NCI-H1694 treated with DMSO at 0.1 percent for 48 hours (cell line): ENCODE measurements at places on chromosomes 3 and 15.

DNA sequence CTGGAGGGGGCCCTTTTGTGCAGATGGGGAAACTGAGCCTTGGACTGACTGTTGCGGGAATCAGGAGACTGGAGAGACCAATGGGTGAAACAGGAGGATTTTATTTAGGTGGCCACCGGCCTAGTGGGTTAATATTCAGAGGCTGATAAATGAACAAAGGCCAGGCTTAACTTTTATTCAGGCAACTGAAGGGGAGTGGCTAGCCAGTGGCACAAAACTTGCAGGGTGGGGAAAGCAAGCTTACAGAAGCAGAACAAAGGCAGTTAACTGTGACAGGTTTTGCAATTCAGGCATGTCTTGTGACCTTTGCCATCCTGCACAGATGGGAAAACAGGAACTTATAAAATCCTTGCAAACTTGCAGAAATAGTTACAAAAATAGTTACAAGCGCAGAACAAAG lies 24.9 kb upstream of the ACAD9 start:
- DNase-seq = no peak

DNA sequence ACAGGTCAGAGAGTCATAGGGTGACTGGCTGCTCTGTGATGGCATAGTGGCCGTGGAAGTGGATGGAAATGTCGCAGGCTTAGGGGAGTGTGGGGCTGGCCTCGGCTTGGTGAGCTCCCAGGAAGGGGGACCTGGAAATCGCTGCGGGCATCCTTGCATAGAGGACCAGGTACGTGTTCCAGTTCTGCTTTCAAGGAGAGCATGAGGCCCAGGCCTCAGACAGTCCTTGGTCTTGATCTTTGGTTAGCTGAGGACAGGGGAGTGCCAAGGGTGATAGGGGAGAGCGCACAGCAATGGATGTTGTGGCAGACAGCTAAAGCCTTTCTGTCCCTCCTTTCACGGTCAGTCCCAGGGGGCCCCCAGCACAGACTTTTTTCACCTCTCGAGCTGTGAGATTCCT lies 110.5 kb downstream of the SNRPN start:
- DNase-seq = no peak

GRCh38 chr15:80844011-80844732 lies 65.0 kb downstream of the CEMIP start:
- DNase-seq = no peak

DNA sequence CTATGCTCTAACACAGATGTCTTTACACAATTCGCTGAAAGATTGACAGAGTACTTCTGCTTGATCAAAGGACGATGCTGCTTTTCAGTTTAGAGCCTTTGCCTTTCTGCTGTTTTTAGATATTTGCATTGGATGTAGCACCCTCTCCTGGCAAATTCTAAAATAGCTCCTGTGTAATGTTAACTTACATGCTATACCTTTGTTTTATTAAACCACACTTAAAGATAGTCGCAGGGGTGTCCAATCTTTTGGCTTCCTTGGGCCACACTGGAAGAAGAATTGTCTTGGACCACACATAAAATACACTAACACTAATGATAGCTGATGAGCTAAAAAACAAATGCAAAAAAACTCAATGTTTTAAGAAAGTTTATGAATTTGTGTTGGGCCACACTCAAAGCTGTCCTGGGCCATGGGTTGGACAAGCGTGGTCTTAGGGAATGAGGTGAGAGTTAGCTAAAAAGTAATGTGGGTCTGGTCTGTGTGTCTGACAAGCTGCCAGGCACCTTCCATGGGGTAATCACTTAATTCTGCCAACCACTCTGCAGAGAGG lies 62.9 kb downstream of the ATG7 start:
- DNase-seq = peak; percentile 27

DNA sequence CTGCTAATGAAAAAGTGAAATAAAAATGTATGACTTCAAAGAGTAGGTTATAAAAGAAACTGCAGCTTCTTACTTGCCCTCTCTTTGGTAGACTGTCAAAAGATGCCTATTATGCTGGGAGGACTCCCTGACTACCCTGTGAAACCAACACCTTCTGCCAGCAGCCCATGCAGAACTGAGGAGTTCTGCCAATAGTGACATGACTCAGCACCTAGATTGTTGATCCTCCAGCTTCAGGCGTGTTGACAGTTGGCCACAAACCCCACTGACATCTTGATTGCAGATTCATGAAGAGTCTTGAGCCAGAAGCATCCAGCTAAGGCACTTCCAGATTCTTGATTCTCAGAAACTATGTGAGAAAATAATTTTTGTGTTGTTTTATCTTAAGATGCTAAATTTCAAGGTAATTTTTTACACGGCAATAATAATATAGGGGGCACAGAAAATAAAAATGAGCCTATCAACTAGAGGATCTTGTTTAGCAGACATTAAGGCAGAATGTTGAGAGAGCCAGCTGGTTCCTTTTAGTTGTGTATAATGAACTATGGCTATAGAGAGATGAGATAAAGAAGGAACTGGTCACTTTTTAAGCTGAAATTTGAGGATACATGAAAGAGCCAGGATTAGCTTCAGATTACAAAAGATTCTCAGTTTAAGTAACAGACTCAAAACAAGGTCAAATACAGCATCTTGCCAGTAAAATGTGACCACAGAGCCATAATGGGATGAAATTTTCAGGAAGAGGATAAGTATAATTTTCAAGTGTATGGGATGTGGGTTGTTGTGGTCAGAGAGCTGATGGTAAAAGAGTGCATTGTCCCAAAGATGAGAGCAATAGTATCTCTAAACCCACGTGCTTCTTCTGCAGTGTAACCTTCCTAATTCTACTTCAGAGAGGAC lies 588.7 kb upstream of the CBLB start:
- peak; percentile 79 for DNase-seq

DNA sequence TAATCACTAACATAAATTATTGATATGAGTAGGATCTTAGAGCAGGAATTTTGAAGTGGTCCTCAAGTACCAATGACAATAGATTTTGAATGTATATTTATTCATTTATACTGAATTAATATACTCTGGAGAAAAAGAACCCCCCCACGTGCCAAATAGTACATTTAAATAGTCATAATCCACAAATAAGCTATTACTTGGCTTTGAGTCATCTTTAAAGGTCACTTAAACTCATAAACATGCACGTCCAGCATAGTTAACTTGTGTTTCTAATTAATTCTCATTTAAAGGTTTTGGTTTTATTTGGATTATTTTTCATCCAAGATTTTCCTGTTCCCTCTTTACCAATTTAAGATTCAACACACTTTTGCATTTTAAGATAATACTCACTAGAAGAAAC lies 35.1 kb downstream of the FGF7 start:
- DNase-seq = no peak

DNA sequence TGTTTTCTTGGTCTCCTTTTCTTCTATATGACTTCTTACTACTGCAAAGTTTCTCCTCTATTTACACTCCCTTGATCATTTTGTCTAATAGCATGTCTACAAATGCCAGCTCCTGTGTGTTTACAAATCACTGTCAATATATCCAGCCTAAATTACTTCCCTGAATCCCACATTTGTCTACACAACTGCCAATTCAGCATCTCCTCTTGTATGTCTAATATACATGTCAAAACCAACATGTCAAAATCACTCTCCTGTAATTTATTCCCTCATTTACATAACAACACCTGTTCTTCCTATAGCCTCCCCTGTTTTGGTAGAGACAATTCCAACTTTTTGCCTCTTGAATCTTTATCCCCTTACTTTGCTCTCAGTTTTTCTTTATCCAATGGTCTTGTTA lies 359.3 kb downstream of the PLOD2 start:
- no peak for DNase-seq

GRCh38 chr3:100088735-100089368 lies 25.4 kb downstream of the FILIP1L start:
- DNase-seq = no peak

DNA sequence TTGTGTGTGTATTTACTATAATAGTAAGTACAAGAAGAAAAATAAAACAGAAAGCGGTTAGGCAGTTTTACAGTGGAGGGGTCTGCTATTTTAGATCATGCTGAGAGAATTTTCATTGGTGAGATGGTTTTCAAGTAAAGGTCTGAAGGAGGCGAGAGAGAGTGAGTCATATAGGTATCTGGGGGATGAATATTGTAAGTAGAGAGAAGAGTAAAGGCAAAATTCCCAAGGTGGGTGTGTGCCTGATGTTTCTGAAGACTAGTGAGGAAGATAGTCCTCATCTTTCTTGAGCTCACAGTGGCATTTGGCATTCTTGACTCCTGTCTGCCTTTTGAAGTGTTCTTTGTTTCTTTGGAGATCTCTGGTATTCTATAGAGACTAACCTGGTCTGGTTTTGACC lies 38.6 kb downstream of the CRYBG3 start:
- DNase-seq = no peak

- no peak for DNase-seq
Observed at GRCh38 chr15:75616766-75617165, 8.8 kb downstream of the SNUPN start.

DNA sequence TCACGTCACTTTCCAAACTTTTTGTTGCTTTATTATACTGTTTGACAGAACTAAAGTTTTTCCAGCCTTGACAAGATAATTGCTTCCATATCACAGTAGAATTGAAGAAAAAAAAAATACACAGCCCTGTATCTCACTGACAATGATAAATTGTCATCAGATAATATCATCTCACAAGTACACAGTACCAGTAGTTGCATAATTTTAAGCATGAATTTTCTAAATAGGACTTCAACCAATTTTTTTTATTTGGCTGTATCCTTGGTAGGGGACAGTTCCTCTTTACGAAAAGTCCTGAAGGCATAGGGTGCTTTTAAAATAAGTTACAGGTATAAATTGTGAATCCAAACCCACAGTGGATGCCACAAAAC lies 230.7 kb downstream of the ATP8B4 start:
- DNase-seq = no peak

- peak; percentile 22 for DNase-seq
Observed at GRCh38 chr3:128170866-128171516, 17.7 kb downstream of the EEFSEC start.

DNA sequence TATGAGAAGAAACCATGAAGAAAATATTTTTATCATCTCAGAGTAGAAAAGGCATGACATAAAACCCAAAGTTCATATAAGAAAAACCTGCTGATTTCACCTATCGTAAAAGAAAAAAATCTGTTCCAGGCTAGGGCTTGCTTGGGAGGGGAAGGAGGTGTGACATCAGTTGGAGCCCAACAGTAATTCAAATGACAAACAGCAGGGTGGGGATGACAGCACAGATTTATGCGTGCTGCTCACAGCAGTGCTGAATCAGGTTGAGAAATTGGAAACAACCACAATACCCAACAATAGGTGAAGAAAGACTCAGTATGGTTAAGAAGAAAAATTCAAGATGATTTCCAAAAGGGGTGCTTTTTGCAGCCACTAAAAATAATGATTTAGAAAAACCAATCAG lies 172.4 kb downstream of the PDE8A start:
- no peak for DNase-seq

DNA sequence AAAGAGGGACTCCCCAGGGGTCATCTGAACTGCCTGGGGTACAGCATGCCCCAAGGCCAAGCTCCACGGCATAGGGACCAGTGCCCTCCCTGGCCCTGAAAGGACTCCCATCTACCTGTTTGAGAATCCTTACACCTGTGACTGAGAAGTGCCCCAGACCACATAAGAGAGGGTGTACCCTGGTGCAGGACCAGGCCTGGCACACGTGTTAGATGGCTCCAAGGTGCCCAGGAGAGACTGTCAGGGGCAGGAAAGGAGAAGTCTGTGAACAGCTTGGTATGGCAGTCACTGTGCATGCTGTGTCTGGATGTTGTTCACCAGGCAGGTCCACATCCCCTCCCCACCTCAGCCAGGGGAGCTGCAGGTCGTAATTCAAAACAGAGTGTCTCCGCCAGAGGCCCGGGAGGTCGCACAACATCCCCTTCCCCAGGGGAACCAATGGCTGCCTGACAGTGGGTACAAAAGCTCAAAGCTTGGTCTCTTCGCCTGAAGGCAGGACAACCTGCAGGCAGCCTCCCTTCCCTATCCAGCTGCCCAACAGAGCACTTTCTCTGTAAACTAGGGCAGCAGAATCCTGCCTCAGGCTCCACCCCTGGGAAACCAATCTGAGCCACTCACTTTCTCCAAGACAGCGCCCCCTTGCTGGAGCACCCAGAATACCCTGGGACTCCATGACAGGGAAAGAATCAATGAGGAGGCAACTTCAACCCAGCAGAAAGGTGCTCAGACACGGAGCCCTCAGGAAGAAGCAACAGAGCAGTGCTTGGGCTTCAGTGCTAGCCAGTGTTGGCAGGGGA lies 3.9 kb downstream of the NUP210 start:
- DNase-seq = no peak

- no peak for DNase-seq
Observed at GRCh38 chr15:88020806-88021205, 235.7 kb downstream of the NTRK3 start.

GRCh38 chr15:37103163-37103435 lies 2.8 kb upstream of the MEIS2 start:
- DNase-seq = no peak

DNA sequence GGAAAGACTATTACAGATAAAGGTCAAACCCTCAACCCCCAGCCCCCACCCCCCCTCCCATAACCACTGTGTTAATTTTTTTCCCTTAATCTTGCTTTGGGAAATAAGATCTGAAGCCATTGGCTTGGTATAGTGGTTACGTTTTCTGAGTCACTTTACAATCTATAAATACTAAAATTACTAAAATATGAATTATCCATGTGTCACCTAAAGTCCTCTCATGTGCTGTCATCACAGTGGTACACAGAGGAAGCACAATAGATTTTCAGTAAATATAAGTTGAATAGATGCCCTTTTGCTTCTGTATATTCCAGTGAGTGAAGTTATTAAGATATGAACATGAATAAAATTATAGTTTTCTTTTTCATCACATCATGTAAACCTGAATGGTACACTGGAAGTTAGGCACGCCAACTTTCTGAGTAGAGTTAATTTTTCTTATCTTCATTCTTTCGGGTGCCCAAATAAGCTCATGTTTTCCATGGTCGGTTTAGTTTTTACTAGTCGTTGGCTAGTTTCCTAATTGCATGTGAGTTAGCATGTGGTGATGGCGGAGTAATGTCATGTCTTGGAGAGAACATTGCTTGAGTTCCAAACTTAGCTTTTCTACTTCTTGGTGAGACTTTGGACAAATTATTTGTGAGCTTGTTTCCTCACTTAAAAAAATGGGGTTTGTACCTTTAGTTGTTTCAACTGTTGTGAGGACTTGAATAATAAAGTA lies 11.5 kb downstream of the PPP4R2 start:
- DNase-seq = no peak

DNA sequence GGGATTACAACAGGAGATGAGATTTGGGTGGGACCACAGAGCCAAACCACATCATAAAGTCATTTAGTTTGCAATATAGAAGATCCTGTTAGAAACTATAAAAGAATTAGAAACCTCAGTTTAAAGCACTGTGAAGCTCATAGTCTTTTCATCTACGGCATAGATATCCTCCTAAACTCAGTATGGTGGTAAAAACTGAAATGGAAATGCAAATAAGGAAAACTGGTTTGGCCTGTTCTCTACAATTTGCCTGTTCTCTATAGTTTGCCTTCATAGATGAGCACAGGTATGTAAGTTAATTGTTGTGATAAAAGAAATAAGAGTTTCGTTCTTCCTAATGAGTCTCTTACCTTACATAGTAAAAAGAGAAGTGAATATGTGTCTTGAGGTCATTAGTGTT lies 331.6 kb upstream of the ARL6 start:
- DNase-seq = no peak

- no peak for DNase-seq
Observed at GRCh38 chr3:40130721-40131120, 178.8 kb upstream of the EIF1B start.
